ENCODE measurements at places on chromosomes 12 and 14.

DNA sequence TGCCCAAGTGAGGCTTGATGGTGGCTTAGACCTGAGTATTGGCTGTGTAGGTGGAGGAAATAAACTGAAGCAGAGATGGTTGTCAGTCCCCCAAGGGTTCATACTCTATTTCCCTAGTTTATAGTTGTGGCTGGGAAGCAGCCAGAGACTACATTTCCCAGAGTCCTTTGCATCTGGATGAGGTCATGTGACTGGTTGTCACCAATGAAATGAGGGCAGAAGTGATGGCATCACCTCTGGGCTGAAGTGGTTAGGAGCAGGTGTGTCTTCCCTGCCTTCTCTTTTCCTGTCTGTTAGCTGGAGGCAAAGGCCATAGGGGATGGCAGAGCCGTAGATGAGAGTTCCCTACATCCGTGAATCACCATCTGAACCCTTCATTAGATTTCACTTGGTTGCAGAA, 16.3 kb upstream of the NOS1 start:
- DNase-seq = no peak

DNA sequence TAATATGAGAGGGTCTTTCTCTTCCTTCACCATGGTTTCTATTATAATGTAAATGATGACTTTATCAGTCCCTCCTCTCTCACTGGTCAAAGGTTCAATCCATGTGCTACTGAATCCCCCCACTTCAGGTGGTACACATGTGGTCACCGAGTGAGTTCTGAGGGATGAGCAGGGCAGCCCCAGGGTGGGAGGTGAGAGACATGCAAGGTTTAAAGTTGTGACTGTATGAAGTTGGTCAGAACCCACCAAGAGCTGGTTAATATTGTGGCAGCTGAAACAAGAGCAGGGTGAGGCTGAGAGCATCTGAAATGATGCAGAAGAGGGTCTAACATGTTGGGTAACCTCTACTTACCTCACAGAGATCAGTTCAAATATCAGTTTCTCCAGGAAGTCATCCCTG, 444.7 kb upstream of the FBXO33 start:
- DNase-seq = no peak

GRCh38 chr14:95609398-95609990, 74.6 kb downstream of the GLRX5 start:
- DNase-seq = no peak

DNA sequence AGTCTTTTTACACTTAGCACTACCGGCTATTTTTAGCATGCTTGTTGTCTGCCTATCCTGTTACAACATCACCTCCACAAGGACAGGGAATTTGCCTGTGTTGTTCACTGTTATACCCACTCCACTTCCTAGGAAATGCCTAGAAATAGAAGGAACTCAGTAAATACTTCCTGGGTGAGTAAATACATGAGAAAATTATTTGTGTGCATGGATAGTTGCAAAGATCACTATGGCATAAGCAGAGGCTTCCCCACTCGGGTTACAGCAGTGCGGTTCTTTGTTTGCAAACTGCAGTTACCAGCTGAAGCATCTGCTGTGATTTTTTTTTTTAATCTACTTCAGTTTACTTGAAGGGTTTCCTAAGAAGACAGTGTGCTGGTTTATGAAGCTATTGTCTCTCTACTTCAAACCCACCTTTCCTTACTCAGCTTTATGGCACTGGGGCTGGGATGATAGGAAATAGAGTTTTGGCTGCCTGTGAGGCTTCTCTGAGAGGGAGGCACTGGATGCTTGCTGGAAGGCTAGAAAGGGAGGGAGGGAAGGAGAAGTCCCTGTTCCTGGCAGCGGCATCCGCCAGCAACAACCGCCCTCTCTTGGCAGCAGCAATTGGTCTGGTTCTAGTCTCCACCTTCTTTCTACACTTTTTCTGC, 29.0 kb downstream of the PDE6H start:
- no peak for DNase-seq

- no peak for DNase-seq
Measured at GRCh38 chr12:125544960-125545359, 479.7 kb downstream of the AACS start.

GRCh38 chr12:75854681-75855309, 176.8 kb downstream of the PHLDA1 start:
- no peak for DNase-seq

DNA sequence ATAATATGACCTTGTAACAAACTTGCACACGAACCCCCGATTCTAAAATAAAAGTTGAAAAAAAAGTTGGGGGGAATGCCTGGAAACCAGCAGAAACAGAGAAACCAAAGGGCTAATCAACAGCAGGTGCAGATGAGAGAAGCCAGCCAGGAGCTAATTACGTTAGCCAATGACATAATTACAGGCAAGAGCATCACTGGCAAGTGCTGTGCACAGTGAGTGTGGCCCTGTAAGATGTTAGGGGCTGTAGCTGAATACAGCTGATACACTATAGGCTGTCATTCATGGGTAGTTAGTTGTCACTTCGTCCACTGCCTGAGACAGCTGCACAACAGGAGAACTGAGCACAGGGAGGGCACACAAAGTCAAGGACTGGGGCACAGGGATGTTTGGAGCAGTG, 7.3 kb upstream of the FGF23 start:
- no peak for DNase-seq

GRCh38 chr14:89041257-89041582, 216.8 kb downstream of the TTC8 start:
- DNase-seq = no peak

DNA sequence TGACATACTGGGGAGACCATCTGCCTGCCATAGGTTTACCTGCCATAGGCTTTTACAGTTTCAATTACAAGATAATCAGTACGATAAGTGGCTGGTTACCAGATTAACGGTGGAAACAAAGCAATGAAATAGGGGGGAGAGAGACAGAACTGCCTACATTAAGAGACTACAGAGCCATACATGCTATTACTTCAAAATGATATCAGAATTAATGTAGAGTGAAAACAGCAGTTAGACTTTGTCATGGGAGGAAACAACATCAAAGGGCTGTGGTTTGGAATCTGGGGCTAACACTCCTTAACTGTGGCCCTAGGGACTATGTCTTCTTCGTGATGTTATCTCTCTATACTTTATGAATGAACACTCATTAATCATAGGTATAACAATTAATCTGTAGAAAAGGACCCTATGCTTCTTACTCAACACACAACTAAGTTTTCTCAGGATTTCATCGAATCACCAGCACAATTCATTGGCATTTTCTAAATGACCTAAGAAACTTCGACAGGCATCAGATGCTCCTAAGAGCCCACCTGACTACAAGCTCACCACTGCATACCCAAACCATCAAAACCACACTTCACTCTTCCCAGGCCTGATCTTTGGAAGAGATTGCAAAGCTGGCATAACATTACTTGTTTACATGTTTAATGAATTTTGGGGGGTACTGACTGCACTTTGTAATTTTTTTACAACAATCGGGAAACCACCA, 475.6 kb upstream of the SOX5 start:
- DNase-seq = no peak

DNA sequence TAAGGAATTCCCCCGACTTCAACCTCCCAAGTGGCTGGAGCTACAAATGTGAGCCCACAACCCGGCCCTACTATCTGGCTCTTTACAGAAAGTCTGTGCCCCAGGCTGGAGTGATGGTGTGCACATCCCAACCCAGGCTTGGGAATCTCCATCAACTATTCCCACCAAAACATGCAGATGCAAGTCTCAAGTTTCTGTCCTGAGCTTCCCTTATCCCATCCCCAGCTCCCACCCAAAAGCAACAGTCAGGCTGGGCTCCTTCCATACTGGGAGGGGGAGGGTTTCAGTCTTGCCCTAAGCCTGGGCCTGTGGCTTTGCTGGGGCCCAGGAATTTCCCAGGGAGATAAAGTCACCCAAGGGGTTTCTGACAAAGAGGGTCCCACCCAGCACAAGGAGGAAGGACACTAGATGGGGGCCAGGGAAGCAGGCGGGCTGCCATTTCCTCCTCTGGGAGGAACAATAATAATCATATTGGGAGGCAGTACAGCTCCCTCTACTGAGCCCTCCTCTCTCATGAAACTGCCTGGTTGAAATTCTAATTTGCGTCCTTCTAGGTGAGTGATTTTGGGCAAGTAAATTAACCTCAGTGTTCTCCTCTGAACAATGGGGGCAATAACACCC, 8.0 kb downstream of the SLC8B1 start:
- DNase-seq = no peak

DNA sequence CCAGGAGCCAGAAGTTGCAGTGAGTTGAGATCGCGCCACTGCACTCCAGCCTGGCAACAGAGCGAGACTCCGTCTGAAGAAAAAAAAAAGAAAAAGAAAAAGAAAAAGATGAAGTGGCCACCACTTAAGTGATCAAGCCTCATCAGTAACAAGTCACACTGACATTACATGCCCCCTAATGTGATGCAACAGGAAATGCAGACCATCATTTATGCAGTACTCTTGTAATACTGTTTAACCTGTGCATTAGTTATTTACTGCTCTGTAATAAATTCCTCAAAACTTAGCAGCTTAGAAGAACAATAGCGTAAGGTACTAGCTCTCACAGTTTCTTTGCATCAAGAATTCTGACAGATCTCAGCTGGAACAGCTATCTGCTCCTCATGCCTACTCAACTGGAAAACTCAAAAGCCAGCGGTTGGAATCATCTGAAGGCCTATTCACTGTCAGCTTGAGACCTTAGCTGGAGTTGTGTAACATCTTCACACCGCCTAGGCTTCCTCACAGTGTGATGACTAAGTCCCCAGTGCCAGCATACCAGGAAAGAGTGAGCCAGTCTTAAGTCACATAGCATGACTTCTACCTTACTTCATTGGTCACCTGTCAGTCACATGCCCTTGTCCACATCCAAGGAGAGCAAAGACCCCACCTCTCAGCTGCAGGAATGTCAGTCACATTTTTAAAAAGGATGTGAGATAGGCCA, 31.5 kb downstream of the EPS8 start:
- no peak for DNase-seq

GRCh38 chr14:57420033-57420432, 29.6 kb downstream of the NAA30 start:
- DNase-seq = no peak

- DNase-seq = no peak
Measured at GRCh38 chr12:120136093-120136770, 19.7 kb upstream of the RAB35 start.

DNA sequence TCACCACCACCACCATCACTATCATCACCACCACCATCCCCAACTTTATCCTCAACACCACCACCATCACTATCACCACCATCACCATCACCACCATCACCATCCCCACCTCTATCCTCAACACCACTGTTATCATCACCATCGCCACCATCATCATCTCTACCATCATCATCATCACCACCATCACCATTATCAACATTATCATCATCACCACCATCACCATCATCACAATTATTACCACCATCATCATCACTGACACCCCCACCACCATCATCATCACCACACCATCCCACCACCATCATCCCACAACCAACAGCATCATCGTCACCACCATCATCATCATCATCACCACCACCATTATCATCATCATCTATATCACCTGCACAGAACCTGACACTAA, 188.4 kb upstream of the PWP1 start:
- no peak for DNase-seq

- DNase-seq = no peak
Measured at GRCh38 chr12:49962861-49963765, 1.4 kb downstream of the AQP5 start.

- no peak for DNase-seq
Measured at GRCh38 chr14:55721353-55721752, 141.3 kb downstream of the KTN1 start.

DNA sequence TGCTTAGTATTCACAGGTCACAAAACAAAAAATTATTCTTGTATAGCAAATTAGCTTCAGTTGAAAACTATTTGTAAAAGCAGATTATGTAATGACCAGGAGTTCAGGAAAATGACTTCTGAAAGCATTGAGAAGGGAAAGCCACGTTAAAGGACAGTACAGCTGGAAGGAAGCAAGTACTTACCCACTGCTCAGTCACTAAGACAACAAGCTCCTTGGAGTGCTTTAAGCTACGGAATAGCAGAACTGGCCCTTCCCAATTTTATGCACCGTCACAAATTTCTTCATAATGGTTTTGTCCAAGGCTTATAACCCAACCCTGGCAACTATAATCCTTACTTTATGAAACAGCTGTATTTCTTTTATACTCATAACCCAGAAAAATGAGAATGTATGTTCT, 13.0 kb upstream of the SNAPC1 start:
- no peak for DNase-seq

- DNase-seq = peak; percentile 53
Measured at GRCh38 chr12:70243510-70244371, 508 bp downstream of the CNOT2 start.

DNA sequence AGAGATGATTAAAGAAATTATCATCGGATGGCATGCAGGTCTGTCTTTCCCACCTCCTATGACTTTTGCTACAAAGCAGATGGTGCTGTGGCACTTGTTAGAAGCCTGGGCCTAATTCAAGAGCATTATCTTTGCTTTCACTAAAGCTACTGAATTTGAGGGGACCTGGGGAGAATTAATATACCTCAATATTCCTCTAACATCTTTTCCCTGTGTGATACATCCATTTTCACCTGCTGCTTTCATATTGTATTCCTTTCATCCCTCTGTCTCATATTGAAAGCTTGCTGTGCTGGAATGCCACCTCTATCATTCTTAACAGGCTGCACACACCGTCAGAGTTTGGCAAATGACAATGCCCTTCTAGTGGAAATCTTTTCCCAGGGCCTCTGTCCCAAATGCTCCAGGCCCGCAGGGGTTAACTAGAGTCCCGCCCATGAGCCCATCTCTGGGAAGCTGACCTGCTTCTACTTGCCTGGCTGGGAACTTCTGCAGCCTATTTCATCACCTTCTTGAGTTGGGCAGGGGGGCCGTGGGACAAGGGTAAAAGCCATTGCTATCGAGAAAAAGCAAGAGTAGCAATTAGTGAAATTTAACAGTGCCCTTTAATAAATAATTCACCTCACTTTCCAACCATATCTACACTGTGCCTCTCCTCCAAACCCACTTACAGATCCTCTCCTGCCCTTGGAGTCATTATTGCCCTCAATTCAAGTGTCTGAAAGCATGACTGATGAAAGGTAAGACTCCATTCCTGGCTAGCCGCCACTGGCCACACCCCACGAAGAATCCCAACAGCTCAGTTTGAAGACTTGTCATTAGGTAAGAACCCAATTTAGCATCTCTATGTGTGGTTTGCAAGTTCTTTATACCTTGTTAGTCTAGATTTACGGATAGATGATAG, 126.7 kb upstream of the BTG1 start:
- no peak for DNase-seq

DNA sequence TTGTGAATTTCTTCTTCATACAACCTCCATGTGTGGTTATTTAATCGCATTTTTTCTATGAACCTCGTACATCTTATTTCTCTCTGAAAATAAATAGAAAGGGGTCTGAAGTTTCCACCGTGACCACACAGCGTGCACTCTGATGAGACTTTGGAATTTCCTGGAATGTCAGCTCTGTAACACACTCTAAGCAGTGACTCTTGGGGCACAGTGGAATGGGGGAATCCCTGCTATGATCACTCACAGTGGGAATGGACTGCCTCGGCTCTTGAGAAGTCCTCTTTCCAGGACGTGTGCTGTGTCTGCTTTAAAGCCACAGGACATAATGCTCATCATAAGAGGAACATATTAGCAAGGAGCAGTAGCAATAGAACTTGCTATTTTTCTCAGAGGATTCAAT, 416.2 kb downstream of the EGLN3 start:
- DNase-seq = no peak
